ENCODE measurements at places on chromosomes 3 and 15.
A peak's percentile ranks its signal among the peaks of the same experiment; 100 is the strongest.

- no peak for DNase-seq
Measured at GRCh38 chr15:33314069-33314468, 3.3 kb downstream of the RYR3 start.

DNA sequence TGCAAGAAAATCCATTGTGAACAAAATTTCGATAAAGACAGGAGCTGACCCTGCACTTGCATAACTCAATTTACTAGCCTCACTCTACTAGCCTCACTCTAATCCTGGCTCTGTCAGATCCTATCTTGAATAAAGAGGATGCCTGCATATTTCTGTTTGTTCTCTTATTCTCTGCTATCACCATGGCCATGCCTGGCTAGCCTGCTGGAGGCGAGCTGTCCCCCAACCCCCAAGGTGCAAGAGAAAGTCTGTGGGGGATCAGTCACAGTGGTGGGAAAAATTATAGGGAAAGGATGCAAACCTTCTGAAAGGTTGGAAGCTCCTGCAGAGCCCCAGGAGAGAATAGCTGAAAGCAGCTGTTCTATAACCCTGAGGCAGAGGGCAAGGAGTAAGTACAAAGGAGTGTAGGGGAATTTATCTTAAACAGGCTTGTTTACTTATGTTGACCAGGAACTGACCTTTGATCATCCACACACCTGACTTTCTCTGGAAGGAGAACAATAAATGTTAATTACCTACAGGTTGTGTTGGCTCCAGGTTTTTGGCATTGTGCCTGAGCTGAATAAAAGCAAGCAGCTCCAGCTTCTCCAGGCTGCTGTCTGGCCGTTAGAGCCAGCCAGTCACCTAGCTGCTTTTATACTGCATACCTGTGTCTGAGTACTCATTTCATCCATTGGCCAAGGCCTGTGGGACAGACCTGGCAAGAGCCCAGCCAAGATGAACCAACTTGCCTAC lies 137.7 kb upstream of the RASGRP1 start:
- DNase-seq, result no peak

GRCh38 chr15:80439140-80439539 lies 35.0 kb downstream of the ARNT2 start:
- DNase-seq, result no peak

DNA sequence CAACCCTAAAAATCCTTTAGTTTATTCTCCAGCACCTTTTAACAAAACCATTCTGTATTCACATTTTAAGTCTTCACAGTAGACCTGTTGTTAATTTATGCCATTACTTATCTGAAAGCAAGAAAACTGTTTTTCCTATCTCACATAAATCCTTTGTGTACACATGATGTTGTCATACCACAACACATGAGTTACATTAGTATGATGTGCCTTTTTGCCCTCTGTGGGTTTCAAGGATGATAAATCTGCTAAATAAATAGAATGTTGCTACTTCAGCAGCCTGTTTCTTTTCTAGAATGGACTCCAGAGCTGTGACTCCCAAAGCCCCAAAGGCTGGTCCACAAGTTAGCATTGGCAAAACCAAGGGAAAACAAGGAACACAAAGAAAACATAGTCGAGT lies 151.6 kb downstream of the SERPINI1 start:
- peak; percentile 32 for DNase-seq

DNA sequence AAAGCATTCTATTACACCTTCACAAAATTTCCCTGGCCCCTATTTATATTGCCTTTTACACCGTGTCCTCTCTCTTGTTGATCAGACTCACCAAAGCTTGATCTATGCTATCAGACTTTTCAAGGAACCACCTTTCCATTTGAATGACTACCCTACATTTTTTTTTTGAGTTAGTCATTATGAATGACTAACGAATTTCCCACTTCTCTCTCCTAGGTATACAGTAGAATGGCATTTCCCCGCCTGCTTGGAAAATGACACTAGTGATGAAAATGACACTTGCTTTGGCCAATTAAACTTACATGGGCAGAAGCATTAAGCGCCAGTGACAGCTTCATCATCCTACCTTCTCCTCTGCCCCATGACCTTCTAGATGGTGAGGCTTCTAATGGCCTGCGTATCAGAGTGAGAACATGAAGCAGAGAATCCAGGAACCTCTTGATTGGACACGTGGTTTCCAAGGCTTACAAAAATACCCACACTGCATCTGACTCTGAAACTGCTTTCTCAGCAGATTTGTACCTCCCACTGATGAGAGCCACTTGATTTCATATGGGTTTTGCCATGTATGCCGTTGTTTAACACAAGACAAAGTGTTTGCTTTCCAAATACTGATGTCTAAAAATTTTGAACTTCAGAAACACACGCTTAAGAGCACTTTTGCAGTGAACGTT lies 370.5 kb downstream of the CTNNB1 start:
- DNase-seq, result no peak
